Bronchial smooth muscle cell (primary cell): ENCODE measurements at places on chromosomes 6 and 20. TPM values are rescaled to one million over a fixed set of nuclear protein-coding genes. Genes with fewer than 3 reads are reported as not detected.

The EBF4 gene
- 0.16 and 0.43 TPM in 2 replicates for total RNA-seq

The MPIG6B gene
- total RNA-seq, result not detected in 2 replicates

The HCRTR2 gene
- not detected in 2 replicates for total RNA-seq

The TREM2 gene
- 0.09 TPM in 1 of 2 replicates, not detected in the other for total RNA-seq

The OTOR gene
- not detected in 2 replicates for total RNA-seq

The TMEM63B gene
- 17.5 and 24.8 TPM in 2 replicates for total RNA-seq

The SIRPB2 gene
- not detected in 2 replicates for total RNA-seq

The GNAS-AS1 gene
- total RNA-seq, result 0.43 and 0.95 TPM in 2 replicates

The ZBP1 gene
- not detected in 2 replicates for total RNA-seq

The SNAP91 gene
- not detected in 2 replicates for total RNA-seq

The TMEM244 gene
- total RNA-seq, result 0.47 and 0.52 TPM in 2 replicates

The STX16 gene
- total RNA-seq, result 37.4 and 94.4 TPM in 2 replicates

The DTNBP1 gene
- 8.2 and 10.3 TPM in 2 replicates for total RNA-seq

The BTNL2 gene
- total RNA-seq, result not detected in 2 replicates

The PRICKLE4 gene
- total RNA-seq, result 0.16 TPM in 1 of 2 replicates, not detected in the other

The SLC24A3 gene
- under 0.01 TPM in 1 of 2 replicates, not detected in the other for total RNA-seq

The ATAT1 gene
- 2.2 and 5.4 TPM in 2 replicates for total RNA-seq

The TOX2 gene
- total RNA-seq, result 1.6 and 1.7 TPM in 2 replicates

The GGTLC1 gene
- not detected in 2 replicates for total RNA-seq

The ADGRF1 gene
- total RNA-seq, result under 0.01 TPM in 1 of 2 replicates, not detected in the other

The RRAGD gene
- 0.09 and 0.32 TPM in 2 replicates for total RNA-seq

The TLDC2 gene
- 0.09 and 0.32 TPM in 2 replicates for total RNA-seq

The DYNLT2 gene
- total RNA-seq, result 0.26 and 0.63 TPM in 2 replicates

The LPA gene
- not detected in 2 replicates for total RNA-seq

The SYNJ2 gene
- 27.1 and 57.6 TPM in 2 replicates for total RNA-seq

The OPRL1 gene
- 2.2 and 3.5 TPM in 2 replicates for total RNA-seq

The SNAP25 gene
- total RNA-seq, result 4.5 and 13.6 TPM in 2 replicates

The OLIG3 gene
- total RNA-seq, result not detected in 2 replicates

The CLPSL2 gene
- not detected in 2 replicates for total RNA-seq

The PSORS1C1 gene
- total RNA-seq, result 1.4 and 2.8 TPM in 2 replicates

The FNDC1 gene
- 0.16 and 0.60 TPM in 2 replicates for total RNA-seq

The CALHM6 gene
- 0.79 TPM in 1 of 2 replicates, not detected in the other for total RNA-seq

The RBM24 gene
- 0.16 and 1.4 TPM in 2 replicates for total RNA-seq

The EMILIN3 gene
- under 0.01 TPM in 1 of 2 replicates, not detected in the other for total RNA-seq

The RAET1L gene
- not detected in 2 replicates for total RNA-seq

The OXT gene
- not detected in 2 replicates for total RNA-seq
